Left ventricle myocardium inferior (tissue), 1 donor: ENCODE measurements at places on chromosomes 3 and 15. TPM values are rescaled to one million over a fixed set of nuclear protein-coding genes. Genes with fewer than 3 reads are reported as not detected.
A peak's percentile ranks its signal among the peaks of the same experiment; 100 is the strongest.

The TEX55 gene
- not detected for total RNA-seq

The ACAD11 gene
- 21.5 TPM for total RNA-seq

The PLIN1 gene
- 1.6 TPM for total RNA-seq

The KBTBD13 gene
- total RNA-seq = 5.2 TPM

The SKOR1 gene
- 0.22 TPM for total RNA-seq

The ATP13A4 gene
- 0.52 TPM for total RNA-seq

The NRROS gene
- total RNA-seq = 2.4 TPM

The SUSD5 gene
- total RNA-seq = 0.80 TPM

The SYNPR gene
- 0.93 TPM for total RNA-seq

The LARP6 gene
- 50.6 TPM for total RNA-seq

The GPR156 gene
- total RNA-seq = not detected

The CSPG5 gene
- total RNA-seq = 0.22 TPM

The ITIH1 gene
- total RNA-seq = not detected

The ARNT2 gene
- 3.6 TPM for total RNA-seq

- H3K27ac ChIP-seq = peak overlapping the region; percentile 97
- no peaks in the 10 kb centered on the region for H3K36me3 ChIP-seq
- H3K4me3 ChIP-seq = peak overlapping the region; percentile 30
- peaks cover 100% of the 10 kb centered on the region for H3K4me1 ChIP-seq
- DNase-seq = peak; percentile 40
- H3K27me3 ChIP-seq = no peaks in the 10 kb centered on the region
These were observed 9.6 kb downstream of the VGLL4 start for GRCh38 chr3:11634081-11634635.

GRCh38 chr3:183275418-183275817 lies 22.4 kb downstream of the B3GNT5 start:
- H3K4me1 ChIP-seq = peaks cover 10% of the 10 kb centered on the region
- peaks cover 1% of the 10 kb centered on the region for H3K36me3 ChIP-seq
- H3K27me3 ChIP-seq = no peaks in the 10 kb centered on the region

- no peaks in the 10 kb centered on the region for H3K27me3 ChIP-seq
- no peak overlapping the region for H3K4me3 ChIP-seq
- no peaks in the 10 kb centered on the region for H3K4me1 ChIP-seq
- no peaks in the 10 kb centered on the region for H3K36me3 ChIP-seq
- no peak overlapping the region for H3K27ac ChIP-seq
These were observed 260.3 kb downstream of the ERC2 start for GRCh38 chr3:56207922-56208321.

GRCh38 chr3:82707035-82707434 lies 945.6 kb upstream of the GBE1 start:
- no peak for DNase-seq
- H3K36me3 ChIP-seq = no peaks in the 10 kb centered on the region
- H3K4me3 ChIP-seq = no peak overlapping the region
- H3K27ac ChIP-seq = no peak overlapping the region
- H3K27me3 ChIP-seq = no peaks in the 10 kb centered on the region
- no peaks in the 10 kb centered on the region for H3K4me1 ChIP-seq

DNA sequence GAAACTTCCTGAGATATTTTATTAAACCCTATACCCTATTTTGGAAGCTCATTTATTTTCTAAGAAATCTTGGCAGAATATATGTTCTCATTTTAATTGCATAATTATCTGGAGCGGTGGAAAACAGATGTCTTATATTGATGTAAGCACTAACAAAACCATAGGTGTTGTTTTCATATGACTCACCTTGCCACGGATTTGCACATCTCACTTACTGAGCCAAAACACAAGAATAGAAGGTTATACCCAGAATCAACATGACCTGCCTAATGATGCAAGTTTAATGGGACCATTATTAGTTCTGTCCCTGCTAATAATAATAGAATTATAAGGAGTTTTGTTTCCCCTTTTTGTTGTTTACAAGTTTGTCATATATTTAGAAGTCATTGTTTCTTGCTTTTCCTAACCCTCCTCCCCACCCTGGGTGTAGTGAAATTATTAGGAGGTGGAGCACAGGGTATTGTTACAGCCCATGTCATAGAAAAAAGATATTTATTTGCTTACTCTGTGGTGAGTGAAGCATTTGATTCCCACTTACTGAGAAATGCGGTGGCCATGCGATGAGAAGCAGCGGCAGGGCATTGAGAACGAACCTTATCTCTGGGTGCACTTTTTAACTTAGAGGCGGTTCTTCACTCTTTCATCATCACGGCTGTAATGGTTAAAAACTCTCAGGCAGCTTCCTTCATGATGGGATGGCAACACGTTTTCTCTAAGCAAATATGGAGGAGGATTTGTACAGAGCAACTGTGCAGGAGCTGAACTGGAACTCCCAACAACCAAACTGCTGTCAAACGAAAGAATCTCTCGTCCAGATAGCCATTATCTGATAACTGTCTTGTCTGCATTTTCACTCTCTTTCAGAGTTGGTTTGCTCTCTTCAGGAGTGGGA lies 521 bp downstream of the IL5RA start:
- no peaks in the 10 kb centered on the region for H3K36me3 ChIP-seq

DNA sequence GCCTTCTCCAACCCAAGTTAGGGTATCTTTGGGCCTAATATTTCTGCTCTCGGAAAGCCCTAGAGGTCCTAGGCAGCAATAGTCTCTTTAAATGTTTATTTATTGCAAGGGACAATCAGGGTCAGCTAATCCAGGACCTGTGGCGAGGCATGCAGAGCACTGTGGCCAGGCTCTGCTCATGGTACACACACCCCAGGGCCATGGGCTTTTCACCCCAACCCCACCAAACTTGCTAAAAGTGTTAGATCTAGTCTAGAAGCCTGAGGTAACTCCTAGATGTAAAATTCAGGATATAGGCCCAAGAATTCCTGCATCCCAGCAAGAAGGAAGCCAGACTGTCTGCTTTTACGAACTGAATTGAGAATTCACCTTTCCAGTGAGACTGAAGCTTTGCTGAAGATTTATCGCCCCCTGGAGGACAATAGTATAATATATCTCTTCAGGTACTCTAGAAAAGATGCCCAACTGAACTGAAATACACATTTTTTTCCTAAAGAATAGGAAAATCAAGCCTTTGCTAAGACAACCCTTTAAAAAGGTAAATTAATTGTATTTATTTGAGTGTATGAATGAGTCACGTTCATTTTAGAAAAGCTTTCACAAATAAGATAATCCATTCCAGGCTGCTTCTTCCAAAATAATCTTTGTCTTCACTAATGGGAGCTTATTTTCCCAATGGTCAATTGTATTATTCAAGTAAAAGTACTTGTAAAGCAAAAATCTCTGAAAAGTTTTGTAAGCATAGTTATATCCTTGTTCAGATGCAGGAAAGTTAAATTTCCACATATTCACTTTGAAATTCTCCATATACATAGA lies 89.8 kb downstream of the LRRC3B start:
- H3K36me3 ChIP-seq = no peaks in the 10 kb centered on the region
- H3K4me1 ChIP-seq = no peaks in the 10 kb centered on the region
- no peaks in the 10 kb centered on the region for H3K27me3 ChIP-seq
- H3K27ac ChIP-seq = no peak overlapping the region
- H3K4me3 ChIP-seq = no peak overlapping the region

- no peaks in the 10 kb centered on the region for H3K27me3 ChIP-seq
- no peaks in the 10 kb centered on the region for H3K4me1 ChIP-seq
- H3K27ac ChIP-seq = no peak overlapping the region
- no peak overlapping the region for H3K4me3 ChIP-seq
- no peaks in the 10 kb centered on the region for H3K36me3 ChIP-seq
- DNase-seq = no peak
These were observed 249.8 kb downstream of the POLQ start for GRCh38 chr3:121295979-121296378.

DNA sequence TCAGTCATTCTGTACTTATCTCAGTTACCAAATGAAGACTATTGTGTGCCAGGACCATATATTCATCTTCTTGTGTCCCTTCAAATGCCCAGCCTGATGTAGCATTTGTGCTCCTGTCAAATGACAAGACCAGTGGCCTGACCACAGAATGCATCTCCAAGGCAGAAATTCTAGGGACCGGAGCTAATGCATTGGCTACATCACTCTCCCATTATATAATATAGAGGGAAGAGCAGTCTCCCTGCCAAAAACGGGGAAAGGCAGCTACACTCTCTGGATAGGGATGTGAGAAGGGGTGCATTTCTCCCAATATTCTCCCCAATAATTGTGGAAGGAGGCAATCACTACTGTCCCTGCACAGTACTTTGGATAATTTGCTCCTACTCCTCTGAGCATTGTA lies 312.0 kb downstream of the EPHB1 start:
- H3K4me1 ChIP-seq = no peaks in the 10 kb centered on the region
- no peak overlapping the region for H3K4me3 ChIP-seq
- no peaks in the 10 kb centered on the region for H3K27me3 ChIP-seq
- no peaks in the 10 kb centered on the region for H3K36me3 ChIP-seq
- H3K27ac ChIP-seq = no peak overlapping the region
- no peak for DNase-seq

- no peak for DNase-seq
These were observed 40.3 kb downstream of the KCNAB1 start for GRCh38 chr3:156160647-156161046.

GRCh38 chr3:46087871-46088270 lies 60.6 kb upstream of the XCR1 start:
- H3K4me3 ChIP-seq = no peak overlapping the region
- no peaks in the 10 kb centered on the region for H3K4me1 ChIP-seq
- H3K27me3 ChIP-seq = no peaks in the 10 kb centered on the region
- no peak for DNase-seq
- no peaks in the 10 kb centered on the region for H3K36me3 ChIP-seq
- H3K27ac ChIP-seq = no peak overlapping the region

DNA sequence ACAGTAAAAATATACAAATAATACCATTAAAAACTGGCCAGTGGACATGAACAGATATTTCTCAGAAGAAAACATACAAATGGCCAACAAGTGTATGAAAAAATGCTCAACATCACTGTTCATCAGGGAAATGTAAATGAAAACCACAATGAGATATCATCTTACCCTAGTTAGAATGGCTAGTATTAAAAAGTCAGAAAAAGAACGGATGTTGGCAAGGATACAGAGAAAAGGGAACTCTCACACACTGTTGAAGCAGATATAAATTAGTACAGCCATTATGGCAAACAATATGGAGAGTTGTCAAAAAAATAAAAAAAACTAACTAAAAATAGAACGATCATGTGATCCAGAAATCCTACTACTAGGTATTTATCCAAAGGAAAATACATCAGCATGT lies 222.7 kb upstream of the NAALADL2 start:
- H3K4me3 ChIP-seq = no peak overlapping the region
- no peaks in the 10 kb centered on the region for H3K27me3 ChIP-seq
- H3K27ac ChIP-seq = no peak overlapping the region
- H3K36me3 ChIP-seq = no peaks in the 10 kb centered on the region
- DNase-seq = no peak

DNA sequence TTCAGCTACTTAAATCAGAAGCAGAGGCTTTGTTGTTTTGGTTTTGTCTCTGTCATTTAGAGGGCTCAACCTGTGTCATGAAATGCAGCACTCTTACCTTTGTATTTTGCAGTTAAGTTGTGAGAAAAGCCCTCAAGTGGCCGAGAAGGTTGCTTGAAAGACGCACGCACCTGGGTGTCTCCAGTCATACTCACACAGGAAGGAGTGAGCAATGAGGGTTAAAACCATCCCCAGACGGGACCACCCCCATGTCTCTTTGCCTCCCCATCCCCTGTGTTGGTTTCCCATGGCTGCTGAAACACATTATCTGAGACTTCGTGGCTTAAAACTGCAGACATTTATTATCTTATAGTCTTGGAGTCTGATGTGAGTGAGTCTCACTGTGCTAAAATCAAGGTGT lies 376.1 kb upstream of the CFAP20DC start:
- H3K36me3 ChIP-seq = no peaks in the 10 kb centered on the region
- no peaks in the 10 kb centered on the region for H3K27me3 ChIP-seq
- no peak overlapping the region for H3K27ac ChIP-seq
- no peak for DNase-seq
- peaks cover 6% of the 10 kb centered on the region for H3K4me1 ChIP-seq
- H3K4me3 ChIP-seq = no peak overlapping the region

DNA sequence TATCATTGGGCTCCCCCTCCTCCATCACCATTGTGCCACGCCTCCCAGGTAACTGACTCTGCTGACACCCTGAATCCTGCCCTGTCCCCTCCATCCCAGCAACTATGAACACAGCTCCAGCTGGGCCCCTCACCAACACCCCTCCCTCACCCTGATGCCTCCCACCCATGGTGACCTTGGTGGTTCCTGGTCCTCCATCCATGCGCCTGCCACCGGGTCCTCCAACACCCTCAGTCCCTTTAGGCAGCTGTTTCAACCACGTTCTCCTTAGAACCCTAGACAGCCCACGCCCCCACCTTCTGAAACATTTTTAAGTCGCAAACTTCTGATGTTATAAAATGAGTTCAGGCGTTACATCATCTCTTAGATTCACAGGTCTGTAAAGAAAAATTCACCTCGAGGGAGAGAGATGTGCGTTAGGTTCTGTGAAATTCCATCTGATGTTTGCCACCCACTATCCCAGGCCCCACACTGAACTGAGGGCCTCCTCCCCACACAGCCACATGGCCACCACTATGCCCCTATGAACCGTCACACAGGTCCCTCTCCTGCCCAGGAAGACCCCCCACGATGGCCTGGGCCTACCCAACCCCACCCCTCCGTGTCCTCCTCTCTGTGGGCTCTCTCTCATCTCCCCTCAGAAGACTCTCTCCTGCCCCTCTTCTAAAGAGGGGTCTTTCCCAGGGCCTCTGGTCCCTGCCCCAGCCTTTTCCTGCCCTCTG lies 29.8 kb downstream of the PCSK6 start:
- no peaks in the 10 kb centered on the region for H3K36me3 ChIP-seq
- H3K4me1 ChIP-seq = peaks cover 37% of the 10 kb centered on the region
- H3K27me3 ChIP-seq = no peaks in the 10 kb centered on the region
- no peak overlapping the region for H3K4me3 ChIP-seq
- peak overlapping the region; percentile 76 for H3K27ac ChIP-seq

DNA sequence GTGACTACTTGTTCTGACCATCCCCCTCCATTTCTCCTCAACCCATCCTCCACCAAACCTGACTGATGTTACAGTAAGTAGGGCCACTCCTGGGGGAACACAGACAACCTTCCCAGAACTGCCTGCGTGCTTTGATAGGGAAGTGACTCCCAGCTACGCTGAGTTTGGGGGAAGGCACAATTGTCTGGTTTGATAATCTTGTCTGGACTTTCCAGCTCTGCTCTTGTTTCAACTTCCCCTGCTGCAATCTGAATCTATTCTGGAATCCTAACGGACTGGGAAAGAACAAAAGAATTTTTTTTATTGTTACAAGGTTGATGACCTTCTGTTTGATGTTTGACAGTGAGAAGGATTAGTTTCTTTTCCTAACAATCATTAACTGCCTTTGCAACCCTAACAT lies 895.6 kb downstream of the ROBO1 start:
- H3K4me3 ChIP-seq = peak overlapping the region; percentile 13
- DNase-seq = no peak
- H3K27ac ChIP-seq = no peak overlapping the region
- H3K36me3 ChIP-seq = no peaks in the 10 kb centered on the region
- H3K4me1 ChIP-seq = peaks cover 20% of the 10 kb centered on the region

DNA sequence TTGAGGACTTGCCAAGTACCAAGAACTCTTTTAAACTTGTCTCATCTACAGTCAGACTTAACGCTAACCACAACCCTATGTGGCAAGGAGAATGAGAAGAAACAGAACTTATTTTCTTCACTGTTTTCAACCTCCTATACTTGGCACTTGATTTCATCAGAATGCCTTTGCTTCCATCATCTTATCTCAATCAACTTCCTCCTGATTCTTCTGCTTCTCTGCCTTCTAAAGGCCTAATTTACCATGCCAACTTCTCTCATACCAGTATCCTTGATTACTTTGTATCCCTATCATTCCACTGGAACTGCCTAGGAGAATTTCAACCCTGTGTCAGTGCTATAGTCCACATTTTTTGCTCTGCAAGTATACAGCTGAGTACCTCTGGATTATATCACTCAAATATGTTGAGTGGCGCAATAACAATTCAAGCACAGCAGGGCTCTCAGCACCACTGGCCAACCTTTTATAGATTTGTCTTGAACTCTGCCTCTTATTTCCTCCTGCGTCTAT lies 413.6 kb downstream of the ROBO1 start:
- no peak for DNase-seq
- H3K27me3 ChIP-seq = no peaks in the 10 kb centered on the region
- H3K27ac ChIP-seq = no peak overlapping the region
